ENCODE measurements at places on chromosomes 4 and X.
A peak's percentile ranks its signal among the peaks of the same experiment; 100 is the strongest.

DNA sequence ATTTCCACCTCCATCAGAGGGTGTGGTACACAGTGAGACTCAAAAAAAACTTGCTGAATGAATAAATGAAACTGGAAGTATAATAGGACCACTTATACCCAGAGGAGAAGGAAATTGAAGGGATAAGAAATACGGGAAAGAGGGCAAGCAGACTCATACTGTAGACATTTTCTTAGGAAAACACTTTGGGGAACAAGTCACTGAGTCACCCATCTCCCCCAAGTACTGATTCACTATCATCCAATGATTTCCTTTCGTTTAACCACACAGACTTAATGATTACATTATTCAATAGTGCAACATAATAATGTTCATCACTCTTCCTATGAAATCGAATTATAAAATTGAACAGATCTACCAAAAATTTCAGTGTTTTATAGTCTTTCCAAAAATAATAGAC lies 97.1 kb downstream of the LDB2 start:
- DNase-seq, result no peak

DNA sequence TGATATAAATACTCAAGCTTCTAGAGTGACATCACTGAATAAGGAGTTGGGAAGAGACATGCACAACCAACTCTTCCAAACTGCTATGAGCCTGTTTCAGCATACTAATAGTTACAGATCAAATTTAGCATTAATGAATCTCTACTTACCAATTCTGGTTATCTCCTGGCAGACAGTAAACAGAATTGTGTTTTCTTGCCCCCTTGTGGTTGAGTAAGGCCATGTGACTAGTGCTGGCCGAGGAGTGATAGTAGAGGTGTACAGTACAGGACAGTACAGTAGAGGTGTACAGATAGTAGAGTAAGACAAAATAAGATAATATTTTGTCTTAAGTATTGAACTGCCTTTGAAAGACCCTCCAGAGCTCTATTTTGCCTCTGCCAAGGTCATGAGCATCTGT lies 681.4 kb downstream of the GABRG1 start:
- no peak for DNase-seq

GRCh38 chr4:22683726-22684125 lies 9.0 kb upstream of the GBA3 start:
- no peak for DNase-seq

- DNase-seq, result no peak
Observed at GRCh38 chr4:149927514-149927913, 111.9 kb upstream of the IQCM start.

DNA sequence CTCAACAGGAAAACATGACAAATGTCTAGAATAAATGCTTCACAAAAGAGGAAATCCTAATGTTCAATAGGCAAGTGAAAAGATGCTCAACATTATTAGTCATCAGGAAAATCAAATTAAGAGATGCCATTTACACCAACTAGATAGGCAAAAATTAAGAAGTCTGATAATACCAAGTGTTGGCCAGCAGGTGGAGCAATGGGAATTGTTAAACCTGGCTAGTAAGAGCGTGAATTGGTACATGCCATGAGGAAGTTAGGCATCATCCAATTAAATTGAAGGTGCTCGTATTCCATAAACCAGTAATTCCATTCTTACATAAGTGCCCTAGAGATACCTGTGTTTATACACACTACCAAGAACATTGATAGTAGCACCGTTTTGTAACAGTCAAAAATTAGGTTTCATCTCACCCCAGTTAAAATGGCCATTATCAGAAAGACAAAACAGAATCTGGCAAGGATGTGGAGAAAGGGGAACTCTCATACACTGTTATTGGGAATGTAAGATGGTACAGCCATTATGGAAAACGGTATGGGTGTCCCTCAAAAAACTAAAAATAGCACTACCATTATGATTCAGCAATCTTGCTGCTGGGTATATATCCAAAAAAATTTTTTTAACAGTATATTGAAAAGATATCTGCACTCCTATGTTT lies 14.0 kb upstream of the ZCCHC18 start:
- DNase-seq, result peak; percentile 73

GRCh38 chr4:87465739-87466366 lies 43.5 kb downstream of the NUDT9 start:
- peak; percentile 59 for DNase-seq

GRCh38 chr4:5969777-5970176 lies 48.5 kb downstream of the C4orf50 start:
- DNase-seq, result no peak

GRCh38 chr4:38867478-38868058 lies at the start of gene FAM114A1:
FAM114A1 (plus strand) TSS chr4:38867806; CDS start chr4:38878079, 10,273 bp downstream.
- peak; percentile 3 for DNase-seq

- DNase-seq, result no peak
Observed at GRCh38 chrX:125505207-125505606, 185.5 kb downstream of the TEX13C start.

DNA sequence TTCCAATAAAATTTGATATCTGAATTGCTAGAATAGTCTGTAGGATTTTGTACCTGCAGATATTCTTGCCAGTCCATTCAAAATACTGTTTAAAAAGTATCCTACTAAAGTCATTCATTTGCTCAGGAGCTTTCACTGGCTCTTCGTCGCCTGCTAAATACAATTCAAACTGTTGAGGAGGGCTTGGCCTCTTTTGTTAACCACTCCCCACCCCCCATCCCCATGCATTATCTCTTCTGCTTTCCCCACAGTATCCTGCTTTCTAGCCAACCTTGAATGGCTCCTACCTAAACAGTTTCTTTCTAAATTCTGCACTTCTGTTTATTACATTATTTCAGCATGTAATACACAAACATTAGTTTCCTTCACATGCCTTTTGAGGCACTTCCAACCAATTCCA lies 230.8 kb downstream of the CPE start:
- DNase-seq, result no peak

DNA sequence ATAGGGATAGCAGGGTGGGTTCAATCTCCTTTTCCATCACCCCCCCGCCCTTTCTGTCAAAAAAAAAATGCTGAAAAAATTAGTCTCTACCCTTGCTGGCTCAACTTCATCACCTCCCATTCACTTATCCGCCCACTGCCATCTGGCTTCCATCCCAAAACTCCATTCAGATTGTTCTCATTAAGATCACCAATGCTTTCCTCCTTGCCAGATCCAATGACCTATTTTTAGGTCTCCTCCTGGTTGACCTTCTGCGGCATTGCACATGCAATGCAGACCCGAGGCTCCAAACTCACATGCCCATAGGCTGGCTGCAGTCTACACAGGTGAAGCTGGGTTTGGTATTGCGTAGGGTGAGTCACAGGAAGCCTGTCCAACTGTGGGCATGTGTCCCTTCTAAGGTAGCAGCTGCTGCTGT lies 21.1 kb upstream of the STIM2 start:
- no peak for DNase-seq

- no peak for DNase-seq
Observed at GRCh38 chr4:56874923-56875322, 32.8 kb upstream of the REST start.

DNA sequence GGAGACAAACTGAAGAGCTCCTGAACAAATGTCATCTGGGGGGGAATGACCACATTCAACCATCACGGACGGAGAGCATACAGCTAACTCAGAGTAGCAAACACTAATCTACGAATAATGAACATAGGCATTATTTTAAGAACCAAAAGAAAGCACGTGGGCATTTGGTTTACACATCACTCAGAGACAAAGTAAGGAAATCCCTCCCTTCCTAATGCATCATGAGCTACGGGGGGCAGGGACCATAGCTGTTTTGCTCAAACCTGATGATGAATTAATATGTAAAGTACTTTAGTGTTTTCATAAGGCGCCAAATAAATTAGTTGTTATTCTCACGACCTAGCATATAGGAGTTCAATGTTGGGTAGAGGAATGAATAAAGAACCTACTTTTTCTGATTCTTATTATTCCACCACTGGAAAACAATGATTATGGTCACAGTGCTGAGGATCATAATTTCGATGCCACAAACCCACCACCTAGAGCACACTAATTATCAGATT lies 11.7 kb upstream of the TMEM156 start:
- peak; percentile 31 for DNase-seq

- no peak for DNase-seq
Observed at GRCh38 chr4:57116245-57116644, 6.1 kb upstream of the IGFBP7 start.

- DNase-seq, result no peak
Observed at GRCh38 chrX:137058339-137059127, 24.7 kb upstream of the GPR101 start.

- DNase-seq, result no peak
Observed at GRCh38 chr4:6351246-6352000, 81.8 kb downstream of the WFS1 start.

Data from CD4-positive, alpha-beta T cell treated with Interleukin-21 for 1 hour (primary cell).